ENCODE measurements at places on chromosomes 7 and 10.

DNA sequence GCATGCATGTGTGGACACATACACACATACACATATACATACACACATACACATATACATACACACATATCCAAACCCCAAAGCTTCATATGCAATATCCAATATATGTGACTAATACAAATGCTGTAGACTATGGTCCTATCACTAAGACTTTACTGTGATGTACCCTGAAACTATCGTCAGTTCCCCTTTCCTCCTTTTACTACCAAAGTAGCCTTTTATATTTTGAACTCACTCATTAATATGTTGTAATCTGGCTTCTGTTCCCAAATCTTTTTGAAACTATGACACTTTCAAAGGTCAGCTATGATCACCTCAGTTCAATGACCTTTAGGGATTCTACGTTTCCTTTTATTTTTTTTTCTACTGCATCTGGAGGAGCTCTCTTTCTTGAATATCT is 64.8 kb upstream of the TFEC start:
- DNase-seq: no peak

- peak; percentile 11 for DNase-seq
These were observed 166.9 kb upstream of the RNF32 start for GRCh38 chr7:156473476-156474240.

DNA sequence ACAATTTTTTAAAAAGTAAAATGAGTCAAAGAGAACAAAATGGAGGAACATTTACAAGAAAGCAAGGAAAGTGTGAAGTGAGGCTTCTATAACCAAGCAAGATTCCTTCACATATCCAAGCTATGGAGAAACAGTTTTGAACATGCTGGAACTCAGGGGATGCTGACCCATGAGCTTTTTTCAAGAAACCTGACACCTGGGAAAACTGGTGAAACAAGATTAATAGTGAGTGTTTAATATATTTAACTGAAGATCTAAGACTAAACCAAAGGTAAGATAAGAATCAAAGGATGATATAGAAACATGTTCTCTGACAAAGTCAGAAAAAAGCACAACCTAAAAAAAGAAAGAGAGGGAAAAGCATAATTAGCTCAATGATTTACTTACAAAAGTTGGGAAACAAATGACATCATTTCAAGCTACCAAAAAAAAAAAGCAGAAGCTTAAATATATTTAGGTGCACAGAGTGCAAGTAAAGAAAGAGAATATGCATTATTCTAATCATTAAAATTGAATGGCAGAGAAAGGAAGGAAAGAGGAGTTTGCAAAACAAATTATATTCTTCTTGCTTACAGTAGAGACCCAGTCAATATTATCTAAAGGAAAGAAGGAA is 24.9 kb downstream of the C7orf25 start:
- no peak for DNase-seq

DNA sequence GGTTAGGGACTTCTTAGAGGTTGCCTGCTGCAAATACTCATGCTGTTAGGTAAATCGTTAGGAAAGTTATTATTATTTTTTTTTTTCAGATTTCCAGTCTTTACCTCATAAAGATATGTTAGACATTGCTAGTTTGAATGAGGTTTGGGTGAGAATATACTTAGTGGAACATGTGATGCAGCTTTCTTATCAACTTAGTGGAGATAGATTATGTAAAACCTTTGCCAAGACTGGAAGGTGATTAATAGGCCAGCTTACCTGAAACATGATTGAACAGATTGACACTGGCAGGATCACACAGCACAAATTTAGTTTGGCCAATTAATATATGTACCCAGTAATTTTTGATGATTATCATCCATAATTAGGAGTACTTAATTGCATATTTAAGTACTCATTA is 32.3 kb downstream of the ADD3 start:
- DNase-seq: no peak

GRCh38 chr7:115631782-115632181 is 398.8 kb downstream of the TFEC start:
- no peak for DNase-seq

- DNase-seq: no peak
These were observed 34.7 kb upstream of the MYO3A start for GRCh38 chr10:25899304-25899703.

- DNase-seq: no peak
These were observed 64.7 kb upstream of the ECHDC3 start for GRCh38 chr10:11677480-11677879.

DNA sequence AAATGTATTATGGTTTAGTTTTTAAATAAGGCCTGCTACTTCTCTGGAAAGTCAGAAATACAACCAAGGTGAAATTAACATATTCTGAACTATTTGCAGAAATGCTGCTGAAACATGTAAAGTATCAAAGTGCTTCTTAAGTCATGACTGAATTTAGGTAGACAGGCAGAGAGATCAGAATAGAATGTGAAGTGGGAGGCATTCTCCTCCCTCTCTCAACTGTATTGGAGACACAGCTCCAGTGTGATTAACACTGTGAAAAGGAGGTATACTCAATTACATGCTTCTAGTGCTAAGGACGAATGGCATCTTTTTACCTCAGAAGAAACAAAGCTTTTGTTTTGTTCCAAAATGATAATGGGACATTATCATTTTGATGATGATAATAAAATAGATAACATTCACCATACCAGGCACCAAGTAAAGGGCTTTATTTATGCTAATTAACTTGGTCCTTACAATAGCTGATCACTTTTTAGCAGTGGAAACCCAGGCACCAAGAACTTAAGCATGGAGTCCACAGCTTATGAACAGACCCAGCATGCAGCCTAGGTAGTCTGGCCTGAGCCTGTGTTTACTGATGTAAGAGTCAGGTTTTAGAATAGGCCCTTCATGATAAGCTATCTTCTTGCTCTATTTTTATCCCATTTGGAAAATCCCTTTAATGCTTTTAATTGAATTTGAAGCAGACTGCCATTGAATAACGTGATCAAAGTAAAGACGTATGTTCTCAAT is 26.0 kb downstream of the PPP1R9A start:
- DNase-seq: no peak

GRCh38 chr10:350981-351501 is 215.8 kb downstream of the ZMYND11 start:
- no peak for DNase-seq

DNA sequence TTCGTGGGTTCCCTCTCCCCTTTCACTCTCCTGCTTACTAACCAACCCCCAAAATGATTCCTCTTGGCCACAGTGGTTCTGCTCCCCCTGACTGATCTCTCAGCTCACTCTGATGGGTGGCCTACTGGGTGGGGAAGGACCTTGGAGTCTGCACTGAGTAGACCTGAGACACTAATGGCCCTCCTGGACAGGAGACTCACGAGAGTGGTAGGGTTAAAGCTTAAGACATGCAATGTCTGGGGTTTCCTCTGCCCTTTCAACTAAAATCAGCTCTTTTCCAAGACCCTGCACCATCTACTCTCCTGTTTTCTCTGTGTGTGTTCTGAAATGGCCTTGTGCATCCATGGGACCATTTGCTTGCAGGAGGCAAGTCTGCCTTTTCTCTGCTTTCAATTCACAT is 631.4 kb downstream of the ACTR3B start:
- DNase-seq: no peak

DNA sequence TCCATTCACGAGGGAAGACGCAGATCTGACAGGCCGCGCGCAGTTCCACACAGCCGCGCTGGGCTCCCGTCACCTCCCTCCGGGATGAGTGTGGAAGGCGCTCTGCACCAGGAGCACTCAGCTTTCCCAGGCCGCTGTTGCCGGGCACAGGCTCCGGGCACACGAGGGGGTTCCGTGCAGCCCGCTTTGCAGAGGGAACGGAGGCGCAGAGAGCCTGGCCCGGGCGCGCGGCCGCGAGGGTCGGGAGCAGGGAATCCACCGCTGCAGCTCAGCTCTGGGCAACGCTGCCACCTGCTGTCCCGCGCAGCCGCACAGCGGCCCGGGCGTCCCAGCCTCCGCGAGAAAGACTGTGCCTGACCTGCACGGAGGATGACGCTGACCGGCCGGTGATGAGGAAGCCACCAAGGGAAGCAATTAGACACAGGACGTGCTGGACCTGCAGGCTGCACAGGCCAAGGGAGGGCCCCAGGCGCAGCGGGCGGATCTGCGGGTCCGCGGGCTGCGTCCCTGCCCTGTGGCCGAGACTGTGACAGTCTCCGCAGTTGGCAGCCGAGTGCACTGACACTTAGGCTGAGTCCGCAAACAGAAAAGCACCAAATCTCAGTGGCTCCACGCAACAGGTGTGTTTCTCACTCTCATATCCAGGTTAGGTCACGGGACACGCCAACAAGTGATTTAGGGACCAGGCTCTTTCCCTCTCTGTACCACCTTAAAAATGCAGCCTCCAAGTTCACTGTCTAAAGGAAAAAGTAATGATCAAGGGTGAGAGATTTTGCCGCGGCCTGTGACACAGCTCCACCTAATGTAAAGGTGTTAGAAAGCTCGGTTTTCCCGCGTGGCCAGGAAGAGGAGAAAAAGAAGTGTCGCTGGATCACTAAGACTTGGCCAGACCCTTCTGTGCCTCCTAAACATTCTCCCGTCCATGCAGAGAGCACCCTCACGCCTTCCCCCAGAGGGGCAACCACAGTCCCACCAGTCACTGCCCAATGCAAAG is 94.5 kb downstream of the SEC61G start:
- DNase-seq: peak; percentile 62

- no peak for DNase-seq
These were observed 136.6 kb upstream of the PPIF start for GRCh38 chr10:79210672-79211071.

GRCh38 chr10:63106111-63106755 is 26.9 kb upstream of the NRBF2 start:
- DNase-seq: no peak

DNA sequence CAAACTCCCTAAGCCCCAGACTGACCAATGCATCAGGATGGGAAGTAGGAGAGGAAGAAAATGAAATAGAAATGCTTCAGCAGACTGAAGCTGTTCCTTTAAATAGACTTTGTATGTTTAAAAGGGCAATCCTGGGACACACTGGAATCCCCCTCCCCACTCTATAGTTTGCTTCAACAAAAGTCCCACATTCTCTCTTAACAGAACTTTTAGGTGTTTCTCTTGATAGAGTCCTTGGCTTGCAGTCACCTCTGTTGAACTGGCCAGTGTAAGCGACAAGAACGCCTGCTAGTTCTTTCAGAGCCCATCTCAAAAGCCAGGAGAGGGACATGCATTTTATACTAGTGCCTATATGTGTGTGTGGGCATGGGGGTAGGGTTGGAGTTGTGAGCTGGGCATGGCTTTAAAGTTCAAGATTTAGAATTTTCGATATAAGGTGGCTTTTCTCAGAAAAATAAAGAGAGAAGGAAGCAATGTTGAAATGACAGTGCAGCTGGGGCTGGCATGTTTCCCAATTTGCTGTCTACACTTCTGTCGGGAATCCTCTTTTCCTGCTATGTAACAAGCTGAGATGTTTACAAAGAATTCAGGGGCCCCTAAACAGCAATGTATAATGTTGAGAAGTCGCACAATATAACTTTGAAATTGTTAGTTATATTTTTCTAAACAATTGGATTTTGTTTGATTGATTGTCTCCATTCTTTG is 2.1 kb downstream of the TBX20 start:
- no peak for DNase-seq

GRCh38 chr7:50792342-50793119 is 9.8 kb upstream of the GRB10 start:
- no peak for DNase-seq

DNA sequence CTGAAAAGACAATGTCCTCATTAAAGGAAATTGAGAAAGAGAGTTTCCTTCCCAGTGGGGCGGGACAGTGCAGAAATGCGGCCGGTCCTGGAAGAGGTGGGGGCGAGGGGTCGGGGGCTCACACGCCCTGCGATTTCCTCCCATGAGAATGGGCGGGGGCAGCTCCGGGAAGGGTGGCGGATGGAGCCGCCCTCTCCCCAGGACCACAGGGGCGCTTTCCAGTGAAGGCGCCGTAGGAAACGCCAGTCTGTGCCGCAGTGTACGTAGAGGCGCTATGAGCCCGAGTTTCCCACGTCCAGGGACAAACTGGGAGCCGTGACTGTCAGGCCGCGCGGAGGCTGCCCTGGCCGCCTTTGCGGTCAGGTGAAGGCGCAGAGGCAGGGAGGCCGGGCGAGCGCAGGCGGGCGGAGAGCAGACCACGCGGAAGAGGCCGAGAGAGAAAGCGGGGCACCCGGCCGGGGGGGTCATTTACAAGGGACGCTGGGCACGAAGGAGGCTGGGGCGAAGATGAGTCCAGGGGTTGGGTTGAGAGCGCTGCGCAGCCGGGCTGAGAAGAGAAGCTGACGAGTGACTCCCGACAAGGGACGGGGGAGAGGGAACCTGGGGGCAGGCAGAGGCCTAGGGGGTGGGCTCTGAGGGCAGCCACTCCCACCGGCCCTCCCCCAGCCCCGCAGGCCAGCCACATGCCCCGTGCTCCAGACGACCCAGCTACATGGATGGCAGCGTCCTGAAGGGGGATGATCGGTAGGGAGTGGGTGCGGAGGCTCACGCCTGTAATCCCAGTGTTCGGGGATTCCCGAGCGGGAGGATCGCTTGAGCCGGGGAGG is 45.0 kb downstream of the ALOX5 start:
- no peak for DNase-seq

DNA sequence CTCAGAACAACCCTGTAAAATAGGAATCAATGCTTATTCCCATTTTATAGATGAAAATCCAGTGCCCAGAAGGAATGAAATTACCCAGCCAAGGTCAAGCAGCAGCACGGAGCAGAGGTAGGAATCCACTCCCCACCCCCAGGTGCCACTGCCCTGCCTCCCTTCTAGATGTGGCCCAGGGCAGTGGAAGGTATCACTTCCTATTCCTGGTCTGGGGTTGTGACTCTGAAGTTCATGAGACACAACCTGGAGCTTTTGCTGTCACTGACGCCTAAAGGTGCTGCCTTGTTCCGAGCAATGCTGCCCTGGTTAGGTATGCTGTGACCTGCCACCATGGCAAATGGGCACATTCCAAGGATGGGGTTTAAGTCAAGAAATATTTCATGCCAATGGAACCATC is 53.6 kb downstream of the PIK3AP1 start:
- no peak for DNase-seq

DNA sequence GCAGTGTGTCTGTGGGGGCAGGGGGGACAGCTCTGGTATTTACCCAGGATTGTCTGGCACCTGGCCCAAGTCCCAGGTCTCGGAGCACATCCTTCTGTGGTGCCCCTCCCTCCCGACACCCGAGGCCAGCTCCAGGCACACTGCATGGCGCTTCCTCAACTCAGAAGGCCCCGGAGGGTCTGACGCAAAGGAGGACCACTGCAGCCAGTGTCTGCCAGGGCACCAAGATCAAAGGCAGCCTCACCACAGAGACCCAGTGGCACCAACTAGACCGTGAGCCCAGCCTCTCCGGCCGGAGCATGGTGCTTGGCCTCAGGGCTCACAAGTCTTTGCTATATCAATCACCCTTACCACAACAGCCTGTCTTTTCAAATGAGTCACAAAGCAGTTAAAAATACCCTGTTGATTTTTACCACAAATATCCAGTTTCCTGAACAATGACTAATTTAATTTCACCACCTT is 99.3 kb upstream of the DDC start:
- DNase-seq: no peak

GRCh38 chr7:139718141-139718540 is 59.7 kb downstream of the HIPK2 start:
- no peak for DNase-seq

- no peak for DNase-seq
These were observed 8.1 kb upstream of the TBRG4 start for GRCh38 chr7:45119550-45119949.

- no peak for DNase-seq
These were observed 22.6 kb upstream of the PDIA4 start for GRCh38 chr7:149050941-149051340.

GRCh38 chr7:114508086-114508485 is 93.5 kb downstream of the FOXP2 start:
- no peak for DNase-seq

Data from NCI-H774 (cell line).